ENCODE measurements at places on chromosomes 16 and 17. TPM values are rescaled to one million over a fixed set of nuclear protein-coding genes. Genes with fewer than 3 reads are reported as not detected.

WNT3 gene
- 7.3 TPM for polyA plus RNA-seq

TOX3 gene
- polyA plus RNA-seq: 38.1 TPM

P2RX1 gene
- 1.8 TPM for polyA plus RNA-seq

CACNG5 gene
- polyA plus RNA-seq: not detected

POLR3E gene
- 23.5 TPM for polyA plus RNA-seq

ADAD2 gene
- not detected for polyA plus RNA-seq

KLHL10 gene
- not detected for polyA plus RNA-seq

HID1 gene
- polyA plus RNA-seq: 43.4 TPM

DNA sequence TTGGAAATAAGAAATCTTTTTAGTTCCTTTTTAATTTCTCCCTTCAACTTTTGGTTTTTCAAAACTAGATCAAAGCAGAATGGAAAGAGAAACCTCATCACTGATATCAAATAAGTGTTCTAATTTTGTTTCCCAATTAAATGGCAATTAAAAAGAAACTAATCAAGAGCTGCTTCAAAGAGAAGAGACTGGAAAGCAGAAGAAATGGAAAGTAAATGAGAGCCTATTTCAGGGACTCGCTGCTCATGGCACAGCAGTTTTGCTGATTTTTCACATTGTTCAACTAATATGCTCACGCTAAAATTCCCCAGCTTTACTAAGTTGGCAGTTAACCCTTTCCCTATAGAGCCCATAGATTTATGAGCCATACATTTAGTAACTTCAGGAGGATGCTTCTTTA is 6.5 kb downstream of the NMT1 start:
- no peaks in the 10 kb centered on the region for H3K27me3 ChIP-seq
- H3K36me3 ChIP-seq: no peaks in the 10 kb centered on the region
- no peak for DNase-seq
- H3K27ac ChIP-seq: no peak overlapping the region
- H3K4me3 ChIP-seq: no peak overlapping the region

DNA sequence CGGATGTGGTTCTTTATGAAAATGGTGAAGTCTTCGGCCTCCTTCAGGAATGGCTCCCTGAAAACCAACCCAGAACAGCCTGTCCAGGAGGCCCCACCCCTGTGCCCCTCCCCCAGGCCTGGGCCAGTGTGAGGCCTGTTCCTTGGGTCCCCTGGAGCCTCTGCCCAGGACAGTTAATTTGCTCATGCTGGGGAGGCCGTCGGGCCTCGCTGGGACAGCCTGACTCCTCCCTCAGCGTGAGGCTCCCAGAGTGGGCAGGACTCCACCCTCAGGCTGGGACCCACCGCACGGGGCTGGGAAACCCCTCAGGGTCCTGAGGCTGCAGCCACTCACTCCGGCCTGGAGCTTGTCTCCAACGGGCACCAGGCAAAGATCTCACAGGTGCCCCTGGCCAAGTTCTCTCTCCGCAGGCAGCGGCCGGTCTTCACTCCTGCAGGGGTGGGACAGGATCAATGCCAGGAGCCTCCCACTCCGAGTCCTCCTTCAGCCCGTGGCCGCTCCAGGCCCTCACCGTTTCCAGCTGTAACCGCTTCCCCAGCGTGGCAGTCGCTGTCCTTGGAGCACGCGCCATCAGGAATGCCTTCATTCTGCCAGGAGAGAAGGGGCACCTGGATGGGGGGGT is 5.8 kb downstream of the P2RX5 start:
- H3K27me3 ChIP-seq: peaks cover 20% of the 10 kb centered on the region
- no peak overlapping the region for H3K4me3 ChIP-seq
- no peaks in the 10 kb centered on the region for H3K4me1 ChIP-seq

GRCh38 chr17:50498021-50498874 is 10.0 kb upstream of the MYCBPAP start:
- H3K4me1 ChIP-seq: peaks cover 6% of the 10 kb centered on the region
- H3K27me3 ChIP-seq: no peaks in the 10 kb centered on the region
- no peak overlapping the region for H3K27ac ChIP-seq
- H3K4me3 ChIP-seq: no peak overlapping the region
- H3K36me3 ChIP-seq: no peaks in the 10 kb centered on the region

- H3K4me1 ChIP-seq: no peaks in the 10 kb centered on the region
- H3K27me3 ChIP-seq: no peaks in the 10 kb centered on the region
- H3K4me3 ChIP-seq: no peak overlapping the region
- no peak overlapping the region for H3K27ac ChIP-seq
Measured at GRCh38 chr16:10405386-10405939, 19.6 kb downstream of the ATF7IP2 start.

GRCh38 chr17:65078441-65079160 is 22.1 kb upstream of the GNA13 start:
- no peaks in the 10 kb centered on the region for H3K27me3 ChIP-seq
- peaks cover 22% of the 10 kb centered on the region for H3K4me1 ChIP-seq
- DNase-seq: no peak
- H3K36me3 ChIP-seq: no peaks in the 10 kb centered on the region

- peaks cover 36% of the 10 kb centered on the region for H3K4me1 ChIP-seq
- peak overlapping the region; percentile 73 for H3K27ac ChIP-seq
- DNase-seq: peak; percentile 73
- H3K27me3 ChIP-seq: no peaks in the 10 kb centered on the region
- no peak overlapping the region for H3K4me3 ChIP-seq
- no peaks in the 10 kb centered on the region for H3K36me3 ChIP-seq
Measured at GRCh38 chr16:85126705-85127378, 14.6 kb upstream of the CIBAR2 start.

- H3K27me3 ChIP-seq: no peaks in the 10 kb centered on the region
- H3K4me3 ChIP-seq: no peak overlapping the region
- H3K4me1 ChIP-seq: no peaks in the 10 kb centered on the region
- H3K27ac ChIP-seq: no peak overlapping the region
Measured at GRCh38 chr16:69270395-69270794, 40.8 kb upstream of the VPS4A start.

- no peak for DNase-seq
- H3K27me3 ChIP-seq: peaks cover 85% of the 10 kb centered on the region
- H3K27ac ChIP-seq: no peak within 1 kb of the TSS
- H3K36me3 ChIP-seq: no peaks in the 10 kb centered on the region
- H3K4me3 ChIP-seq: no peak within 1 kb of the TSS
Measured at GRCh38 chr16:705431-706188, at the start of gene FBXL16. Gene FBXL16 (minus strand): TSS chr16:705801. CDS start chr16:697405, 8,396 bp downstream.

GRCh38 chr16:12646490-12647274 is 157.0 kb downstream of the CPPED1 start:
- DNase-seq: no peak
- H3K4me3 ChIP-seq: no peak overlapping the region

GRCh38 chr17:17711641-17712162 is 30.4 kb downstream of the RAI1 start:
- no peaks in the 10 kb centered on the region for H3K36me3 ChIP-seq
- H3K4me1 ChIP-seq: peaks cover 66% of the 10 kb centered on the region
- no peaks in the 10 kb centered on the region for H3K27me3 ChIP-seq
- H3K27ac ChIP-seq: peak overlapping the region; percentile 97
- peak; percentile 81 for DNase-seq

- H3K27ac ChIP-seq: no peak overlapping the region
- H3K4me1 ChIP-seq: peaks cover under 1% of the 10 kb centered on the region
- DNase-seq: no peak
- H3K36me3 ChIP-seq: no peaks in the 10 kb centered on the region
- no peaks in the 10 kb centered on the region for H3K27me3 ChIP-seq
- H3K4me3 ChIP-seq: no peak overlapping the region
Measured at GRCh38 chr17:74404218-74404617, 27.7 kb upstream of the GPRC5C start.

DNA sequence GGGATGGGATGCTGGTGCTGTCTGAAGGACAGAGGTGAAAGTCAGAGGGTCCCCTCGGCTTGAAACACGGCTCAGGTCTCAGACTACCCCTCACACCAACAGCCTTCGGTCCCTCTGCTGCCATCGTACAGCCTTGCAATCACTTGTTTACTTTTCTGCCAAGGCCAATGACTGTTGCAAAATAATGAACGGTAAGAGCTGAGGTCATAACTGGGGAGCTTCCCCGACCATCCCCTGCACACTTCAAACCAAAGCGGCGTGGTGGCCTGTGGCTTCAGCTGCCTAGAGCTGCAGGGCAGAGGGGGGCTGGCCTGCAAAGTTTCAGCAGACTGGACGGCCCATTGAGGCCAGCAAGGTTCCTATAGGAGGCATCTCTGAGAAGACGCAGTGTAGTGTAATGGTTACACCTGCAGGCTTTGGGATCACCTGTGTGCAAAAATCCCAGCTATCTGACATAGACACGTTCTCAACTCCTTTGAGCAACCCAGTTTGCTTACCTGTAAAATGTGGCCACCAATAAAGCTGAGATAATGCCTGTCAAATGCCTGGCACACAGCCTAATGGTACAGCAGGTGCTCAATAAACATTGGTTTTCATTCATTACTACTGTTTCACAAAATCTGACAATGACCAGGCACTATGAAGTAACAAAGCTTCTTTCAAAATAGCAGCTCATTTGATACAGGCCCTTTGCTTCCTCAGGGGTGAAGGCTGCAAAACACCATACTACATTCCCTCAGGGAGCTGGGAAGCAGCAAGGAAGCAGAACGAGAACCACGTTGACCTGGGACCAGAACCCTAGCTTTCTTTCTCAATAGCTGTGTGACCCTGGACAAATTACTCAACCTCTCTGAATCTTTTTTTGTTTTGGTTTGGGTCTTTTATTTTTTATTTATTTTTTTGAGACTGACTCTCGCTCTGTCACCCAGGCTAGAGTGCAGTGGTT is 5.0 kb downstream of the PAM16 start:
- H3K27ac ChIP-seq: peak overlapping the region; percentile 36
- H3K4me1 ChIP-seq: peaks cover 15% of the 10 kb centered on the region
- H3K4me3 ChIP-seq: no peak overlapping the region
- H3K27me3 ChIP-seq: no peaks in the 10 kb centered on the region
- no peak for DNase-seq
- no peaks in the 10 kb centered on the region for H3K36me3 ChIP-seq

- H3K4me1 ChIP-seq: peaks cover 19% of the 10 kb centered on the region
- no peaks in the 10 kb centered on the region for H3K27me3 ChIP-seq
- no peaks in the 10 kb centered on the region for H3K36me3 ChIP-seq
- DNase-seq: no peak
- no peak overlapping the region for H3K4me3 ChIP-seq
- H3K27ac ChIP-seq: peak overlapping the region; percentile 47
Measured at GRCh38 chr17:9829343-9829742, 3.6 kb downstream of the GLP2R start.

GRCh38 chr17:50280068-50280467 is 5.8 kb downstream of the TMEM92 start:
- DNase-seq: peak; percentile 47
- H3K4me1 ChIP-seq: peaks cover 18% of the 10 kb centered on the region
- H3K36me3 ChIP-seq: no peaks in the 10 kb centered on the region

DNA sequence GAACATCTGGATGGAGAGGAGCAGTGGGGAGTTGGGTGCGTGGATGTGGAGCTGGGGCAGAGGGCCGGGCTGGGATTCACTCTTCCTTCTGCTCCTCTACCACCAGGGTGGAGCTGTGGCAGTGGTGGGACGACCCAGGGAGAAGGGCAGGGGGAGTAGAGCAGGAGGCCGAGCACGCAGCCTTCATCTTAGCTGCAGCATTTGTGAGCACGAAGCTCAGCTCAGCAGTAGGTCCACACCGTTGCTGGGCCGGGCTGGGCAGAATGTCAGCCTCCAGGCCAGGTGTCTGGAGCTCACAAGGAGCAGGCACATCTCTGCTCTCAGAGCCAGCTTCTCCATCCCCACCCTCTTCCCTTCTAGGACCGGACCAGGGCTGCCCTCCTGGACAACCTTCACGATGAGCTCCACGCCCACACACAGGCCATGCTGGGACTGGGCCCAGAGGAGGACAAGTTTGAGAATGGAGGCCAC is 55.7 kb downstream of the OR1D5 start:
- H3K27ac ChIP-seq: no peak overlapping the region
- no peaks in the 10 kb centered on the region for H3K36me3 ChIP-seq
- H3K4me1 ChIP-seq: peaks cover 8% of the 10 kb centered on the region
- no peak overlapping the region for H3K4me3 ChIP-seq

DNA sequence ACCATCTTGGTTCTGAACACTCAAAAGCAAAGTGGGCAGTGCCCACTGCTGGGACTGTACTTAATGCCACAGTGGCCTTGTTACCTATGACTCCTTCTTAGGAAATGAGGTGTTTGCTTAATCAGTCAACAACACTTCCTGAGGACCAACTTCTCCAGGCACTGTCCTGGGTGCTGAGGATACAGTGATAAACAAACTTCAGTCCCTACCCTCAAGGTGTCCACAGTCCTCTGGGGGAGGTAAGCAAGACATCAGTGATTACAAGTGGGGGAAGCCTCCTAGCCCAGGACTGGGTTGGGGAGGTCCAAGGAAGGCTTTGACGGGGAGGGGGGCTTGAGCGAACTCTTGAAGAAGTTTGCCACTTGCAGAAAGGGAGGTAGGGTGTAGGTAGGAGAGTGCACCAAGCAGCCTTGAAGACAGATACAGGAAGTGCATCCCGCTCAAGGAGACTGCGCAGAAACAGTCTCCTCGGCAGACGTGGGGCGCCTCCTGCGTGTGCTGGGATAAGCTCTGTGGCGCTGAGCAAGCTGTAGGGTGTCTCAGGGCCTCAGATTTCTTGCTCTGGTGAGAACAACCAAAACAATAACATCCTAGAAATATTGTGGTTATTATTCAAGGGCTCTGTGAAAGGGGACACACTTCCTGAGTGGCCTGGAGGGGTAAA is 2.6 kb upstream of the ABCC3 start:
- H3K4me3 ChIP-seq: no peak overlapping the region
- peaks cover 29% of the 10 kb centered on the region for H3K27me3 ChIP-seq
- peaks cover 32% of the 10 kb centered on the region for H3K4me1 ChIP-seq
- DNase-seq: no peak
- no peaks in the 10 kb centered on the region for H3K36me3 ChIP-seq

GRCh38 chr17:67458203-67458602 is 81.1 kb downstream of the PITPNC1 start:
- DNase-seq: no peak
- H3K36me3 ChIP-seq: no peaks in the 10 kb centered on the region
- H3K27ac ChIP-seq: no peak overlapping the region
- H3K4me3 ChIP-seq: no peak overlapping the region

DNA sequence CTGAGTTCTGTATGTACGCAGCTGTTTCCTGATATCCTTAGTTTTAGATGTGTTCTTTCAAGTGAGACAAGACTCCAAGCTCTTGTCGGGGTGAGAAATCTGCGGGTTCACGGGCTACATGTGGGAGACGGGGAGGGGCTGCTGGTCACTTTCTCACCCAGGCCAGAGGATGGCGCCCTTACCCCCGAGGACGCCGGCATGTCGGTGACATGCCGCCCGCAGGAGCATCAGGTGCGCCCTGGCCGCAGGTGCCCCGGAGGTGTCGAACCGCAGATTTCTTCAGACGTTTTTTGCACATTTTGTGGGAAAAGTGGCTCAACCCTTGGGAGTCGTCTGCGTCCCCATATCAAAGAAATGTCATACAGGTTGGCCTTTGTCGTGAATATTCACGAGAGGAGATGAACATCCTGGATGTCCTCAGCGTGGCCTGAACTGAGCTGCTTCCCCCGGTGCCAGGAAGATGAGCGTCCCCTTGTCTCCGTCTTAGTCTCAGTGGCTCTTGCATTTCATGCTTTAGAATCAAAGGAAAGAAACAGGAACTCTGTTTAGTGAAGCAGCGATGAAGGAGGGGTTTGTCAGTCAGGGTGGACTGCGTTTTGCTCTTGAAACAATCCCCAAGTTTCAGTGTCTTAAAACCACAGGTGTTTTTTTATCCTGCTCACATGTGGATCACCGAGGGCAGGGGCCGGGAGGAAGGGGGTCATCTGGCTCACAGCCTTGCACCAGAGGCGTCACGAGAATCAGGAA is 75.4 kb upstream of the ZNF750 start:
- no peaks in the 10 kb centered on the region for H3K27me3 ChIP-seq
- no peaks in the 10 kb centered on the region for H3K4me1 ChIP-seq
- no peak overlapping the region for H3K27ac ChIP-seq
- DNase-seq: no peak
- no peaks in the 10 kb centered on the region for H3K36me3 ChIP-seq

GRCh38 chr17:10769840-10770239 is 34.1 kb downstream of the TMEM238L start:
- no peaks in the 10 kb centered on the region for H3K4me1 ChIP-seq
- no peak overlapping the region for H3K4me3 ChIP-seq
- H3K27ac ChIP-seq: no peak overlapping the region
- no peaks in the 10 kb centered on the region for H3K36me3 ChIP-seq
- DNase-seq: no peak
- no peaks in the 10 kb centered on the region for H3K27me3 ChIP-seq

Measured in hepatocyte (in vitro differentiated cells).